ENCODE measurements at places on chromosomes 16 and 17.

GRCh38 chr16:14566599-14566998 lies 63.5 kb downstream of the PARN start:
- no peak for DNase-seq

GRCh38 chr17:74831444-74832146 lies 28.1 kb downstream of the GRIN2C start:
- DNase-seq = no peak

DNA sequence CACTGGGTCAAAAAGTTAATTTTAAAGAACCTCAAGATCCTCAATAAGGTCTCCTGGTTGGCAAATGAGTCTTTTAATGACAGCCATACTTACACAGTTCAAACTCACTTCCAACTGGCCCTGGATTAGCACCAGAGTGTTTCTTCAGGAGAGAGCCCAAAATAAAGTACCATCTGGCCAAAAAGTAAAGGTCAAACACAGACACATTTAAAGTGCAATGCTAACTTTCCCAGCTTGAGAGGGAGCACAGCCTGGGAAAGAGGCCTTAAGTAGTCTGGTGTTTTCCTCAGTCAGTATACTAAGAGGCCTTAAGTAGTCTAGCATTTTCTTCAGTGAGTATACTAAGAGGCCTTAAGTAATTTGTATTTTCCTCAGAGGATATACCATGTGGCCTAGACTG lies 46.6 kb upstream of the ERN1 start:
- no peak for DNase-seq

DNA sequence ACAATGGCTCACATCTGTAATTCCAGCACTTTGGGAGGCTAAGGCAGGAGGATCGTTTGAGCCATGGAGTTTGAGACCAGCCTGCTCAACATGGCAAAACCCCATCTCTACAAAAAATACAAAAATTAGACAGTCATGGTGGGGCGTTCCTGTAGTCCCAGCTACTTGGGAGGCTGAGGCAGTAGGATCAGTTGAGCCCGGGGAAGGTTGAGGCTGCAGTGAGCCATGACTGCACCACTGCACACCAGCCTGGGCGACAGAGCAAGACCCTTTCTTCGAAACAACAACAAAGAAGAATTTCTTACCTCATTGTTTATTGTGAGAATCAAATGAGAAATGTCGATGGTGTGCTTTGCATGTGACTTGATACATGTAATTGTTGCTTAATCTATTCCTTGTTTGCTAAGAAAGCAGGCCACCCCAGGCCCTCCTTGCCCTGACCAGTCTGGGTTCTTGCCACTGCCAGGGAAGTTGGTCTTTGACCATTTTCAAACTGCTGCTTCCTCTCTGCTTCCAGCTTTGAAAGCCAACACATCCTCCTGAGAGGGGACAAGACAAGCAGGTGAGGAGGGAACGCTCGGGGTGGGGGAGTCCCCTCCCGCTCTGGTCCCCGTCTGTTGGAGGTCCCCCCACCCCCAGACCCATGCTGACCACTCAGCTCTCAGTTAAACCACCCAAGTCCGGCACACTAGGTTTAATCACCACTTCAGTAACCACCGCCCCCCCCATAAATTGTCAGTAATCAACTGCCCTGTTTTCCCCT lies 47.3 kb upstream of the CPNE2 start:
- no peak for DNase-seq

- peak; percentile 61 for DNase-seq
Observed at GRCh38 chr17:60695960-60696359, 18.3 kb downstream of the BCAS3 start.

GRCh38 chr16:11557801-11558200 lies 28.9 kb downstream of the LITAF start:
- DNase-seq = no peak

DNA sequence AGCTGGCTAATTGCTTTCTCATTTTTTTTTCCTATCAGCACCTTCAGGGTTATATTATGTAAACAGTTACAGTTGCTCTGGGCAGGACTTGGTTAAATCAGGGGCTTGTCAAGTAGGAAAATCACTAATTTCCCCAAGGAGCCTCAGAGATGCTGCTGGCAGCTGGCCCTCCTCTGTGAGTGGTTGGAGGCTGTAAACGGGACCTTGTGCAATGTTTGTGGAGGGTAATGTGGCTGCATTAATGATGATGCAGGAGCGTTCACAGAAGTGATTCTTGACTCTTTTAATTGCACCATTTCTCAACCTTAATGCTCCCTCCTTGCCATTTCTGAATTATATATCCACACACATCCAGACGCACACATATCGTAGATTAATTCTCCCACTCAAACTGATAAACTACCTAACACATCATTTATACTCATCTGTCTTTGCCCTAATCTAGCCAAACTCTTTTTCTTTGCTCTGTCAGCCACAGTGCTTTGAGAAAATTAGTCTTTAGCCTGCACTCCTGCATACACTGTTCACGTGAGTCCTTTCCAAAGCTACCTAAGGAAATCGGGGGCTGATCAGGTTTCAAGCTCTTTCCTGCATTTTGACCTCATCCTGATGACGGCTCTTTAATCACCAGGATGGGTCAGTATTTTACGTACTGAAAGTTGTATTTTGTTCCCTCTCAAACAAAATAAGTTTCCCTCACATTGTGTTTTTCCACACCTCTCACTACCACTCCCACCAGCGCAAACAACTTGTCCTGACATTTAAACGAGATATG lies 154.4 kb upstream of the PIRT start:
- DNase-seq = no peak

DNA sequence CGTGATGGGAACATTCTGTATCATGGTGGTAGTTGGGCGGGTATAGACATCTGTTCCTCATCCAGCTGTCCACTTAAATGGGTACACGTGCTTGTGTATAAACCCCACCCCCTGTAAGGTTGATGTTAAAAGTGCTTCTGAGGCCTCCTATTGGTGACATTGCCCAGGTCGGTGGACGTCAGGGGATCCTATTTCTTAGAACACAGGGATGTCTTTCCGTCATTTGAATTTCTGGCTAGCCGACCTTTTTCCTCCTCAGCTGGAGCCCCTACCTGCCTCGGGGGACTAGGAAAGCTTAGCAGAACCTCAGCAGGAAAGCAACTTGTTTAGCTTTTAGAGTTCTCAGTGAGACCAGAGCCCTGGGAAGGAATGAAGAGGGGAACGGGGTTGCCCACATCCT lies 16.6 kb upstream of the CRISPLD2 start:
- DNase-seq = no peak

DNA sequence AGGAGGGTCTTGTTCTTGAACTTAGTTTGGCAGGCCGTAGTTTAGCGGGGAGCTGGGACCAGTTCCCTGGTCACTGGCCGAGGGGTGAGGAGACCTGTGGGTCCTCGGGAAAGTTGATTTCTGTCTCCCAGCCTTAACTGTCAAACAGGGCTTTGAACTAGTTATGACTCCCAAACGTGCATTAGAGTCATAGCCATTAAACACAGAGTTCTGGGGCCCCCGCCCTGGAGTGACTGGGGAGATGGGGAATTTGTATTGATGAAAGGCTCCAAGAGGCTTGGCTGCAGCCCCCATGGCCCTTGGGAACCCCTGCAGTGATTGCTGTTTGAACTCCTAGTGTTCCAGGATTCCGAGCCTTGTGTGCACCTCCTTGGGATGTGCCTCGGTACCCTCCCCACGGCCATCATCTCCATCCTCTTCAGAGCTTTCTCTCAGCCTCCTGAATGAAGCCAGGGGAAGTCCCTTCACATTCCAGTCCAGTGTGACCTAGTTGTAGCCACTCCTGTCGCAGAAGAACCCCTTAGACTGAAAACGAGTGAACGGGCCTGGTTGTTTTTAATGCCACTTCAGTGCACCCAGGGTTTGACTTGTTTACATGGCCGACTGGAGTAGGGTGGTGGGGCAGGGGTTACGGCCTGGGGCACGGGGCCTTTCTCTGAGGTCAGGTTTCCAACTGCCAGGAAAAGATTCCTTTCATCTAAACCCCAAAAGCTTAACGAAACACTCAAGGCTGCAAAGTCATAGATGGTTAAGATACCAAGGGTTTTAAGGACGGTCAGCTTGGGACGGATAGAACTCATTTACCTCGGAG lies 1.4 kb downstream of the MPRIP start:
- DNase-seq = peak; percentile 44

GRCh38 chr16:67170949-67171649 lies 761 bp downstream of the NOL3 start:
- DNase-seq = no peak

- DNase-seq = no peak
Observed at GRCh38 chr16:87698676-87699199, 67.0 kb downstream of the KLHDC4 start.

DNA sequence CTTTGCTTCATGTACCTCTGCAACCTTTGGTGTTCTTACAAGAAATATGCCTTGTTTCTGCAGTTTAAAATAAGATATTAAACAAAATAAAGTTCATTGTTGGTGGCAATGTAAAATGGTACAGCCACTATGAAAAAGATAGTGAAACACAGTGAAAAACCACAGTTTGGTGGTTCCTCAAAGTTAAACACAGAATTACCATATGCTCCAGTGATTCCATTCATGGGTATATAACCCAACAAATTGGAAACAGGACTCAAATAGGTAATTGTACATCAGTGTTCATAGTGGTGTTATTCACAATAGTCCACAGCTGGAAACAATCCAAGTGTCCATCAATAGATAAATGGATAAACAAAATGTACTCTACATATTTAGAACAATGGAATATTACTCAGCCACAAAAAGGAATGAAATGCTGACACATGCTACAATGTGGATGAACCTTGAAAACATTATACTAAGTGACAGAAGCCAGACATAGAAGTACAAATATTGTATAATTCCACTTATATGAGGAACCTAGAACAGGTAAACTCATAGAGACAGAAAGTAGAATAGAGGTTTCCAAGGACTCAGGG lies 49.2 kb downstream of the CUEDC1 start:
- no peak for DNase-seq

DNA sequence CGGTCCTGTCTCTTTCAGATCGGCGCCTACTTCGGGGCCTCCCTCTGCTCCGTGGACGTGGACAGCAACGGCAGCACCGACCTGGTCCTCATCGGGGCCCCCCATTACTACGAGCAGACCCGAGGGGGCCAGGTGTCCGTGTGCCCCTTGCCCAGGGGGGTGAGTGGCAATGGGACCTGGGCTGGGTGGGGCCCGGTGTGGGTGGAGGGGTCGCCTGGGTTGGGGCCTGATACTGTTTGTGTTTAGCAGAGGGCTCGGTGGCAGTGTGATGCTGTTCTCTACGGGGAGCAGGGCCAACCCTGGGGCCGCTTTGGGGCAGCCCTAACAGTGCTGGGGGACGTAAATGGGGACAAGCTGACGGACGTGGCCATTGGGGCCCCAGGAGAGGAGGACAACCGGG lies 37.7 kb downstream of the ITGAM start:
- no peak for DNase-seq

DNA sequence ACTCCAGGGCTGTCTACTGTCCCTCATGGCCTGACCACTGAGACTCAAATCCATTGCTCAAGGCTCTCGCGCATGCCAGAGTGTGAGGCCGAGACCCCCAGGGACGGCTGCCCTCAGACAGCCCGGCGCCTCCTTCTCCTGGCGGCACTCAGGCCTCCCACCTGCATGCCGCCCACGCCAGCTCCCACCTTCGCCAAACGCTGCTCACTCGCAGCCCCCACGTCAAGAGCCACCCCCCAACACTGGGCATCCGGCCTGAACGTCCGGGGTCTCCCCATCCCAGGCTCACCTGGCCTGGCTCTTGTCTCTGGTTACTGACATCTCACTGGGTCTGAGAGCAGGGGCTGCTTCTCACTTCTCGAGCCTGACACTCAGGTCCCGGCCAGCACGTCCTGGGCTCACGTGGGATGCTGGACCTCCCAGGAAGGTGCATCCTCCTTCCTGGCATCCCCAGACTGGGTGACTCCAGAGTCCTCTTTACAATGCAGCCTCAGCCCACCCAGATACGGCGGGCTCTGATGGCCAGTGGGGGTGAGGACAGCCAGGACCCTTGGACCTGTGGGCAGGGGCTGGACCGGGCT lies 12.2 kb upstream of the CACNA1H start:
- no peak for DNase-seq

DNA sequence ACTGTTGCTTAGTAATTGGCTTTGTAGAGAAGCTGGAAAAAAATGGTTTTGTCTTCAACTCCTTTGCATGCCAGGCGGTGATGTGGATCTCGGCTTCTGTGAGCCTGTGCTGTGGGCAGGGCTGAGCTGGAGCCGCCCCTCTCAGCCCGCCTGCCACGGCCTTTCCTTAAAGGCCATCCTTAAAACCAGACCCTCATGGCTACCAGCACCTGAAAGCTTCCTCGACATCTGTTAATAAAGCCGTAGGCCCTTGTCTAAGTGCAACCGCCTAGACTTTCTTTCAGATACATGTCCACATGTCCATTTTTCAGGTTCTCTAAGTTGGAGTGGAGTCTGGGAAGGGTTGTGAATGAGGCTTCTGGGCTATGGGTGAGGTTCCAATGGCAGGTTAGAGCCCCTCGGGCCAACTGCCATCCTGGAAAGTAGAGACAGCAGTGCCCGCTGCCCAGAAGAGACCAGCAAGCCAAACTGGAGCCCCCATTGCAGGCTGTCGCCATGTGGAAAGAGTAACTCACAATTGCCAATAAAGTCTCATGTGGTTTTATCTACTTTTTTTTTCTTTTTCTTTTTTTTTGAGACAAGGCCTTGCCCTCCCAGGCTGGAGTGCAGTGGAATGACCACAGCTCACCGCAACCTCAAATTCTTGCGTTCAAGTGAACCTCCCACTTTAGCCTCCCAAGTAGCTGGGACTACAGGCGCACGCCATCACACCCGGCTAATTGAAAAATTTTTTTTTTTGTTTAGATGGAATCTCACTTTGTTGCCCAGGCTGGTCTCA lies 6.2 kb upstream of the TMEM235 start:
- no peak for DNase-seq

DNA sequence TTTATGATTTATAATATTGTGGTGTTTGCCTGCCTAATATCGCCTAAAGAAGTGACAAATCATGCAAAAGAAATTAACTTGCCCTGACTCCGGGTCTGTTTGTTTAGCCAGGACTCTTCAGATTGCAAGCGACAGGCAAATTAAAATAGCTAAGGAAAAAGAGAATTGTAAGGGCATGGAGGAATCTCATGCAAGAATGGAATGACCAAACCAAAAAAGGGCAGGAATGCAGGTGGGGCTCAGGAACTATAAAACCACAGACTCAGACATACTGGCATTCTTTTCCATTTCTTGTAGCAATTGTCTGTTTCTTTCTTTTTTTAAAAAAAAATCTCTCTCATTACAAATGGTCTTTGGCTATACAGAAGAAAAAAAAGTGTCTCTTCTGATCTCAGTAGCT lies 188.1 kb upstream of the XYLT1 start:
- no peak for DNase-seq

- no peak for DNase-seq
Observed at GRCh38 chr17:78114831-78115723, 13.5 kb downstream of the TMC6 start.

DNA sequence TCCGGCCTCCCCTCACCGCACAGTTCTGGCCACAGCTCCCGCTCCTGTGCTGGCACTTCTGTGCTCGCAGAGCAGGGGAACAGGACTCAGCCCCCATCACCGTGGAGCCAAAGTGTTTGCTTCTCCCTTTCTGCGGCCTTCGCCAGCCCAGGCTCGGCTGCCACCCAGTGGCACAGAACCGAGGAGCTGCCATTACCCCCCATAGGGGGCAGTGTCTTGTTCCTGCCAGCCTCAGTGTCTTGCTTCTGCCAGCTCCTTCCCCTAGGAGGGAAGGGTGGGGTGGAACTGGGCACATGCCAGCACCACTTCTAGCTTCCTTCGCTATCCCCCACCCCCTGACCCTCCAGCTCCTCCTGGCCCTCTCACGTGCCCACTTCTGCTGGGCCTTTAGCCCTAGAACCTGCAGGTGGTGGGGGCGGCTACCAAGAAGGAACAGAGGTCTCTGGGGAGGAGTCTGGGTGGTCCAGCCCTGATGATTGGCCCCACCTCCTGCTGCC lies 645 bp upstream of the ELMO3 start:
- peak; percentile 82 for DNase-seq

Data from epithelial cell of esophagus (primary cell).